ENCODE measurements at places on chromosomes 6 and 20.

DNA sequence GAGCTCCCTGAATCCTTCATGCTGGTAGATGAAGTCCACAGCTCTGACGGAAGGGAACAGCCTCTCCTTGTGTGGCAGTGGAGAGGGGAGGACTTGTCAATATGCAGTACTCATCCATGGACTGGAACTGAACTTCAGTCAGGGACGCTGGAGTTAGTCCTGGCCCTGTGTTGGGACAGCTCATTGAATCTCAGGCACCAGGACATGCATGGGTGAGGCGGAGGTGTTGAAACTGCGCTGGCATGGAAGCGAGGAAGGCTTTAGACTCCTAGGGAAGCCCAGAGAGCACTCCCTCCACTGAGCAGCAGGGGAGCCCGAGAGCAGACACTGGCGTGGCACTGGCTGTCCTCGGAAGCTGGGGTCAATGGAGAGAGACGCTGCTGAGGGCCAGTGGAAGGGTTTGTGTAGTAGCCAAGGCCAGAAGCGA, 161.3 kb upstream of the GGTLC1 start:
- DNase-seq = no peak

GRCh38 chr6:112117554-112117953, 30.2 kb downstream of the FAM229B start:
- no peak for DNase-seq

DNA sequence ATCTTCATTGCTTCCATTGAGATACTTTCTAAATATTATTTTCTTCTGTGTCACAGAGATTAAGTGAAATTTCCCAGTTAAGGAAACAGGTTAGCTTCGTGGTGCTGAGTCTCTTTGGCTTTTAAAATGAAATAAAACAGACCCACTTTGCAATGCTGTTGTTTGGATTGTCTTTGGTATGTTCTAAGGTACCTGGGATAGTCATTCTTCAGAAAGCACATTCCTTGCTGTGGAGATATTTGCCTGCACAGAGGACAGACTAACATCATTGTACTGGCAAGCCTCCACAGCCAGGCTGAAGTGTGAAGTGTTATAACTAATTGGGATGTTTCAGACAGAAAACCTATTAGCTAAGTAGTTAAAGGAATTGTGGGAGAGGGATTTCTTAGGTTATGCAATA, 148.8 kb upstream of the EPHA7 start:
- no peak for DNase-seq

DNA sequence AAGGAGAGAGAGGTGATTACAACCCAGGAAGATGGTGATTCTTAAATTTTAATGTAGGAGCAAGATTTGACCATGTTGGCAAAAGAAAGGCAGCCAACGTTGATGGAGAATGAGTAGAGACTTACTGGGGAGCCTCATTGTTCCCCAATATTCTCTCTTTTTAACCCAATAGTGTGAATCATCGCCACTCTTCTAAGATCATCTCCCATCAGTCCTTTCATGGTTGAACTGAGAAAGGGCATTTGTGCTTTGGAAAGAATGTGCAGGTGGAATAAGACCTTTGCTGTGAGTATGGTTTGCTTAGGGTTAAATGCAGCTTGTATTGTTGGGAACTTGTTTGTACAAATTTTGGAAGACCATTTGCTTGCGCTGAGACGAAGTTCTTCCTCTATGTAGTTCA, 231.0 kb downstream of the TBXT start:
- no peak for DNase-seq

GRCh38 chr20:51410586-51411325, 131.8 kb downstream of the NFATC2 start:
- no peak for DNase-seq

DNA sequence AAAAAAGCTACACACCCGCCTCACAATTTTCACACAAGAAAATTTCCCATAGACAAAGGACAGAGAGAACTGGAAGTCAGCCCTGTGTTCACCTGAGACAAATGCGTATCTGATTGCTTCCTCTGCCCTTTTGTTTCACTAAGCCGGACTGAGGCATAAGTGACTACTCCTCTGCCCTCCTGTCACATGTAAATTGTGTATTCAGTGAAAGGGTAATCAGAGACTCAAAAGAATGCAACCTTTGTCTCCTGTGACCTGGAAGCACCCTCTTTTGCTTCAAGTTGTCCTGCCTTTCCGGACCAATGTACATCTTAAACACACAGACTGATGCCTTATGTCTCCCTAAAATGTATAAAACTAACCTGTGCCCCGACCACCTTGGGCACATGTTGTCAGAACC, 483.8 kb upstream of the EYS start:
- no peak for DNase-seq

DNA sequence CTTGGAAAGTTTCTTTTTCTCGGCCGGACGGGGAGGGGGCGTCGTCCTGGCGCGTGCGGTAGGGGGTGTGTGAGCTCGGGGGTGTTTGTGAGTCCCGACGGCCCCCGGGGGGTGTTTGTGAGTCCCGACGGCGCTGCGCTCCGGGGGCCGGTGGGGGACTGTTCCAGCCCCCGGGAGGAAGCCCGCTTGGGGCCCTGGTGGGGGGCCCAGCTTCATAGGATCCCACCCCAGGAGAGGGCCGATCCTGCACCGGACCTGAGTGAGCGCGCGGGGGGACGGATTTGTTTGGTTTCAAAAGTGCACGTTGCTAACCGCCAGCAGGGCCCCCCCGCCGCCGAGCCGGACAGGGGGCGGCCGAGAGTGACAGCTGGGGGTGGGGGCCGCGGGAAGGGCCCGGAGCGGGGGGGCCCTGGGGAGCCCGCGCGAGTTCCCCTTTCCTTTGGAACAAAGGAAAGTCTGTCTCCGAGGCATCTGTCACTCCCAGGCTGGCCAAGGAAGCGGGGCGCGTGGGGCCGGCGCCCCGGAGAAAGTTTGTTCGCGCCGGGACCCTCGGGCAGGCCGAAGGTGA, 485 bp downstream of the TGIF2 start:
- no peak for DNase-seq

- no peak for DNase-seq
Measured at GRCh38 chr6:87789198-87789899, 87.3 kb upstream of the AKIRIN2 start.

GRCh38 chr6:106730264-106730663, 100.9 kb downstream of the QRSL1 start:
- DNase-seq = no peak

DNA sequence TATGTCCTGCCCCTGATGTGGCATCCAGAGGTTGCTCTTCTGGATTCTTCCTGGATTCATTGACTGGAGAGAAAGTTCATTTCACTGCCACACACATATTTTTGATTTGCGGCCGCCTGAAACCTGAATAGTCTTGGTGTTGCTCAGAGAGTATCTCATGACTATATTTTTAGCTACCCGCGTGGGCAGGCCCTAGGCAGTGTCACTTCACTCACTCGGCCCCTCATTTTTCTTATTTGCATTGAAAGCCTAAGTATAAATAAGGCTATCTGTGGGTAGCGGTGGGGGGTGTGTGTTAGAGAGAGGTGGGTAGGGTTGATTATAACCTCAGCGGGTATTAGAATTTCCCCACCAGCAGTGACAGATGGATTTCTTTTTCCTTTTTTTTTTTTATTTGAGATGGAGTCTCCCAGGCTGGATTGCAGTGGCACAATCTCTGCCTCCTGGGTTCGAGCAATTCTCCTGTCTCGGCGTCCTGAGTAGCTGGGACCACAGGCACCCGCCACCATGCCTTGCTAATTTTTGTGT, 113.5 kb downstream of the JARID2 start:
- no peak for DNase-seq

- DNase-seq = no peak
Measured at GRCh38 chr6:52937908-52938307, 28.4 kb upstream of the GSTA3 start.

DNA sequence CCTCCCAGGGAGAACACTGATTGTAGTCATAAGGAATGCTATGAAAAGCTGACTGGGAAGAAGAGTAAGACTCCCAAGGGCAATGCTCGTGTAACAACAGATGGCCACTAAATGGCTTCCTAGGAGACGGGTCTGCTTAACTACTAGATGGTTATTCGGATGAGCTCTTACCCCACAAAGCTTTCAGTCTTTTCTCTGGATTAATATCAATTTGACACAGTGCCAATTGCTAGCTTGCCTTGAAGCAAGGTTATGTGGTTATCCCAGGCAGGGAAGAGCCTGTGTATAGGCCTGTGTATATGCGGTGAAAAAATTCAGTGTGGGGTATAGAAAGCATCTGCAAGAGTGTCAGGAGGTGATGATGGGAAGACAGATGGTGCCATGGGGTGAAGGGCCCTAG, 86.4 kb upstream of the NOX3 start:
- no peak for DNase-seq

DNA sequence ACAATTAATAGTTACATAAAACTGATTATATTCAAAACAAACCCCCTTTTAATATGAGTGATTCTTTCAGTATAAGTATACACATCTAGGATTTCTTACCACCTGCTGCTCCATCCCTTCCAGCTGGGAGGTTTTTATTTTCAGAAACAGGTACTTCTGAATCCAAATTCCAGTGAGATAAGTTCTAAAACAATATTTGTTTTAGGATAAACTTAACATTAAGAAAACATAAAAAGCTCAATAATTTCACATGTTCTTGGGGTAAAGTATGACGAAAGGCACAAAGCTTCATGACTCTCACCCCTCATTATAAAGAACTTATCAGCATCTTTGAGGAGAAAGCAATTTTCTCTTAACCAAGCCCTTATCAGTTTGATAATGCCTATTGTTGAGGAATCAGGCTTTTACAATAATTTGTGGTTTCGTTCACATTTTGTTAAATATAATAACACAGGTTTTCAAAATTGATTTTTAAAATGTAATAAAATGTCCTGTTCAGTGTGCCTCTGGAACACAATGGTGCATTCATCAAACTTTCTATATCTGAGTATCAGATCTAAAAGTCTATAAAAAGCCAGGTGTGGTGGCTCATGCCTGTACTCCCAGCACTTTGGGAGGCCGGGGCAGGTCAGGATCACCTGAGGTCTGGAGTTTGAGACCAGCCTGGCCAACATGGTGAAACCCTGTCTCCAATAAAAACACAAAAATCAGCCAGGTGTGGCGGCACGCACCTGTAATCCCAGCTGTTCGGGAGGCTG, 4.3 kb downstream of the FAM217A start:
- DNase-seq = no peak

DNA sequence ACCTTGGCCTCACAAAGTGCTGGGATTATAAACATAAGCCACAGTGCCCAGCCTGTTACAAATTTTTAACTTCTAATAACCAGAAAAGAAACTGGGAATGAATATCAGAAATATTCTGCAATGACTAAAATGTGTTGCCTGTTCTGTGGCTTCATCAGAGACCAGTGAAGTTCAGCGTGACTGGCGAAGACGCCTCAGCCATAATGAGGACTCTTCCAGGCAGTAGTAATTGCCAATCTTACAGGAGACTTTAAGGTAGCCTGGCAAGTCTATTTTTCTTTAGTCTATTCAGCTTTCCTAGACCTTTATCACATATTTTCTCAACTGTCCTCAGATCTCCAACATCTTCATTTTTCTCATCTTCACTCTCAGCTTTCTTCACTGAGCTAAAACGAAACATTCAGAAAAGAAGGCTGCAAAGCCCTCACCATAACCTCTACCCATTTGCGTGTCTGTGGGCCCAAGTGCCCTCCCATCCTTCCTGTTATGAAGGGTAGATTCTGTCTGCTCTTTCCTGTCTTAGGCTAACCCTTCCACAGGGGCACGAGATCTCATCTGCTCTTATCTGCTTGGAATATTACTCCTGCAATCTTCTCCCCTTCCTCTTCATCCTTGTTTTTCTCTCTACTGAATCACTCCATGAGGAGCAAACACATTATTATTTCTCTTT, 42.0 kb upstream of the OLIG3 start:
- no peak for DNase-seq

DNA sequence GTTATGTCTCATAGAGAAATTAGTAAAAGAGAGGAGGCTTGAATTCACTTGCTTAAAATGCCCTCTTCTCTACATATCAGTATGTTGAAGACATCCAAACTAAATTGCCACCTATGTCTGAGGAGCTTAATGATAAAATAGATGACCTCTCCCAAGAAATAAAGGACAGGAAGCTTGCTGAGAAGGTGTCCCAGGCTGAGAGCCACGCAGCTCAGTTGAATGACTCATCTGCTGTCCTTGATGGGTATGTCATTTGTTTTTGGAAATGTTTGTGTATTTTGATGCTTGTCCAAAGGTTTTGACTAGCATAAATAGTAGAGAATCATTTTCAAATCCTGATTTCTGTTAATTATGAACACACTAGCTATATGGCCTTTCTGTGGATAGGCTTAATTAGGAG, 307.7 kb downstream of the ARHGAP18 start:
- no peak for DNase-seq

- DNase-seq = no peak
Measured at GRCh38 chr20:11993886-11994461, 76.3 kb downstream of the BTBD3 start.

DNA sequence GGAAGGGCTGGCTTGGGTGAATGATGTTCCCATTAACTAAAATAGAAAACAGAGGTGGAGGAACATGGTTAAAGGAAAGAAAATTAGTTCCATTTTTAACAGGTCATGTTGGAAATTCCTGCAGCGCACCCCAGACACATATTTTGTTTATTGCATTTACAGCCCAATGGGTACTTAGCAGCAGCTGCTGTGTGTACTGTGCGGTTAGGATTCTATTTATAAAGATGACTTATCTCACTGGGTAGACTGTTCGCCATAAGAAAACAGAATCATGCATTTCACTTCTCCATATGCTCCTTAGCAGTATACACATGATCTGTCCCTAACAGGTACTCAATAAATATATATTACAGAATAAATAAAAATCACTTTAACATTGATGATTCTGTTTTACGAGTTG, 135.8 kb downstream of the SLC35F1 start:
- no peak for DNase-seq

GRCh38 chr6:54988576-54988975, 142.0 kb downstream of the FAM83B start:
- no peak for DNase-seq

GRCh38 chr6:155100087-155100486, 105.0 kb downstream of the TIAM2 start:
- no peak for DNase-seq

DNA sequence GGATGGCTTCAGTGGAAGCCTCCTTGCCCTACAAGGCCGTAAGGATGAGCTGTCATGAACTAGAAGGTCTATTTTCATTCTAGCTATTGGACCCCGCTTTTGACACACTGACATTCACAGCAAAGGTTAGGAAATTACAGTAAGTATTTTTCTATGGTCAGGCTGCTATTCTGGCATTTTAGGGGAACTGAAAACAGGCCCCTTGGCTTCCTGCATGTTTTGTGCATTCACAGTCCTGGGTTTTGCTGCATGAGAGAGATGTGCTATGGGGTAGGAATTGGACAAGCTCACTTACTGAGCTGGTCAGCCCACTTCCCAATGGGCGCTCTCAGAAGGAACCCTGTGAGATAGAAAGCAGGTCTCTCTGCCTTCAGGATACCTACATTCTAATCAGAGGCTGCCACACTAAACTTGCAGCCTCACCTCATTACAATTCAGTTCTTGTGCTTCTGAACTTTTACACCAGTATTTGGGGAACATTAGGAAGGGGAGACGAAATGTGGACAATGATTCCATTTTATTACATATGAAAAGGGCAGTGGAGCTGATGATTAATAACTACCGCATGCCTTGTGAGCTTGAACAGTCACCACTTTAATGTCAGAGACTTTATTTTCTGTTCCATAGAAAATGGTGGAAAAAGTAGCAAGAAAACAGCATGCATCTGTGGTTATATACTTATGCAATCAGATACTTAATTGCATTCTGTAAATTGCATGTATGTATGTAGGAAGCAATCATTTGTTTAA, 86.6 kb upstream of the TAB2 start:
- DNase-seq = no peak

All from hematopoietic multipotent progenitor cell treated with erythropoietin and hydrocortisone succinate and interleukin-3 and kit ligand, for 17 days (in vitro differentiated cells).